ENCODE measurements at places on chromosomes 12 and 14. TPM values are rescaled to one million over a fixed set of nuclear protein-coding genes. Genes with fewer than 3 reads are reported as not detected.

DNA sequence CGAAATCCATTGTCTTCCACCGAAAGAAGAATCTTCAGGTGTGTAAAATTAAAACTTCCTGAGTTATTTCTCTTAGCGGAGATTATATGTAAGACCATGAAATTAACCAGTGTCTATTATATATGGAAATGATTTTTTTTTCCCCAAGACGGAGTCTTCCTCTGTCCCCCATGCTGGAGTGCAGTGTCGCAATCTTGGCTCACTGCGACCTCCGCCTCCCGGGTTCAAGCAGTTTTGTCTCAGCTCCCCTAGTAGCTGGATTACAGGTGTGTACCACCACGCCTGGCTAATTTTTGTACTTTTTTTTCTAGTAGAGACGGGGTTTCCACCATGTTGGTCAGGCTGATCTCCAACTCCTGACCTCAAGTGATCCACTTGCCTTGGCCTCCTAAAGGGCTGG lies 2.8 kb downstream of the RAN start:
- no peak overlapping the region for H3K27ac ChIP-seq
- no peak overlapping the region for H3K4me3 ChIP-seq
- H3K27me3 ChIP-seq, result no peaks in the 10 kb centered on the region
- peaks cover 20% of the 10 kb centered on the region for H3K4me1 ChIP-seq

DNA sequence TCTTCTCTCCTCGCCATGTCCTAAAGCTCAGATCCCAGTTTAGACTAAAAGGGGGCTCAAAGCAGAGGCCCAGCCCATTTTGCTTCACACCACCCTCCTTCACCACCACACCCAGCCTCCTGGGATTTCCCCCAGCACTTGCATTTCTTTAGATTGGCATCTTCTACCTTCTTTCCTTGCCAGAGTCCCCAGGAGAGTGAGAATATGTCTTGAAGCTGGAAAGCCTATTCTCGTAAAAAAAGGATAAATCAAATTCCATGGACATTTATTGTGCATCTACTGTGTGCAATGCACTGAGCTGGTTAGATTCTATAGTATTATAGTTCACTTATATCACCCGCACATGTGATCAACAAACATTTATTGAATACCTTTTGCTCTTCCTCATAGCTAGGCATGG lies 10.2 kb downstream of the FBXW8 start:
- H3K27ac ChIP-seq, result no peak overlapping the region
- no peak overlapping the region for H3K4me3 ChIP-seq
- no peaks in the 10 kb centered on the region for H3K27me3 ChIP-seq

DNA sequence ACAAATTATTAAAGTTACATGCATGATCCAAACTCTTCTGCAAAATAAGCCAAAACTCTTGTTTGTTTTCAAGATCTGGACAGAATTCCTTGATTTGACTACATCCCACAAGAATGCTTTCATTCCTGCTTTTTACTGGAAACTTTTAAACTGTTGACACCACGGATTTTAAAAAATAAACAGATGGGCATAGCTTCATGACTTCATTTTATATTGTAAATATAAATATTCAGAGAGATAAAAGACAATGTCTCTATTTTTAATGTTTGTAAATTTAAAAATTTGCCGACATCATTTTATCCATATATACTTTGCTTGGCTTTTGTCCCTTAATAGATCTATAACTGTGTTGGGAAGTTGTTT lies 134.3 kb upstream of the DCN start:
- H3K4me3 ChIP-seq, result no peak overlapping the region
- no peak for DNase-seq
- H3K27me3 ChIP-seq, result no peaks in the 10 kb centered on the region

GRCh38 chr14:21833836-21834235 lies 160.2 kb upstream of the OR4E1 start:
- no peak for DNase-seq
- H3K36me3 ChIP-seq, result no peaks in the 10 kb centered on the region
- H3K27me3 ChIP-seq, result peaks cover 12% of the 10 kb centered on the region
- H3K4me1 ChIP-seq, result no peaks in the 10 kb centered on the region

GRCh38 chr12:74144396-74144795 lies 393.2 kb upstream of the ATXN7L3B start:
- no peak overlapping the region for H3K4me3 ChIP-seq
- no peaks in the 10 kb centered on the region for H3K27me3 ChIP-seq
- no peaks in the 10 kb centered on the region for H3K36me3 ChIP-seq
- DNase-seq, result no peak

GRCh38 chr14:90579816-90580215 lies 183.0 kb downstream of the CALM1 start:
- H3K27ac ChIP-seq, result no peak overlapping the region
- no peaks in the 10 kb centered on the region for H3K27me3 ChIP-seq
- no peak for DNase-seq
- no peaks in the 10 kb centered on the region for H3K36me3 ChIP-seq
- no peak overlapping the region for H3K4me3 ChIP-seq
- peaks cover 5% of the 10 kb centered on the region for H3K4me1 ChIP-seq

GRCh38 chr12:25825446-25825845 lies 133.0 kb upstream of the RASSF8 start:
- no peak overlapping the region for H3K4me3 ChIP-seq
- H3K4me1 ChIP-seq, result peaks cover 4% of the 10 kb centered on the region
- no peaks in the 10 kb centered on the region for H3K27me3 ChIP-seq
- H3K27ac ChIP-seq, result no peak overlapping the region

DNA sequence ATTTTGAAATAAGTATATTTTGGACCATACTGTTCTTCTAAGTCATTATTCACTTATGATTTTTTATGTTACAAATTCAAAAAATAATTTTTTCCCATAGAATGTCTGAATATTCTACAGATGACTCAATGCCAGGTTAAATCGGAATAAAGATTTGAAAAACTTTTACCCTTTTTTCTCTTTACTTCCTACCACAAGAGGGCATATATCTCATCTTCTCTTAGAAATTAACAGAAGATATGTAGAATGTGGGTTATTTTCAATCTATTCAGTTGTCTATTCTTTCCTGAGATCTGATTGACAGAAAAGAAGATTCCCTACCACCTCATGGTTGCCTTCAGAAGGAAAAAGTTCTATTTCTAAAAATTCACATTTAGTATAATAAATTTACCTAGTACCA lies 53.0 kb upstream of the KITLG start:
- no peaks in the 10 kb centered on the region for H3K27me3 ChIP-seq
- H3K36me3 ChIP-seq, result no peaks in the 10 kb centered on the region
- H3K4me3 ChIP-seq, result no peak overlapping the region
- no peak for DNase-seq

GRCh38 chr14:77973246-77973645 lies 173.3 kb downstream of the ADCK1 start:
- no peaks in the 10 kb centered on the region for H3K4me1 ChIP-seq
- no peaks in the 10 kb centered on the region for H3K27me3 ChIP-seq
- no peak overlapping the region for H3K27ac ChIP-seq
- no peak for DNase-seq

GRCh38 chr14:50778721-50779483 lies 52.1 kb downstream of the NIN start:
- DNase-seq, result no peak
- no peaks in the 10 kb centered on the region for H3K36me3 ChIP-seq
- no peak overlapping the region for H3K4me3 ChIP-seq
- peaks cover 3% of the 10 kb centered on the region for H3K4me1 ChIP-seq
- H3K27me3 ChIP-seq, result no peaks in the 10 kb centered on the region

DNA sequence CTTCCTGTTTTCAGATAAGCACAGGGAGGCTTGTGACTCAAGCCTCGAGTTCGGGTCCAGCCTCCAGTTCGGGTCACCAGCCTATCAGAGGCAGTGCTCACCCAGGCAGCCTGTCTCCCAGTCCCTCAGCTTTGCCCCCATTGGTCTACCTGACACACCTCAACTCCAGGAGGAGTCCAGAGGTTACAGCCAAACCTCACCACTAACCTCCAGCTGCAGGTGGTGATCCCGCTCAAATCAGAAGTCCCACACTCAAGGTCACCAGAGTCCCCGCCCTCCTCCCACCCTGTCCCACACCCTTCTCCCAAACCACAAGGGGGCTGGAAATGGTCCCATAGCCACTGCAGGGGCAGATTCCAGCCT lies 42.1 kb downstream of the KDM2B start:
- no peak overlapping the region for H3K27ac ChIP-seq
- H3K36me3 ChIP-seq, result no peaks in the 10 kb centered on the region
- H3K27me3 ChIP-seq, result no peaks in the 10 kb centered on the region
- no peak overlapping the region for H3K4me3 ChIP-seq
- DNase-seq, result peak; percentile 38

- no peak for DNase-seq
- peak overlapping the region; percentile 44 for H3K27ac ChIP-seq
- no peak overlapping the region for H3K4me3 ChIP-seq
- no peaks in the 10 kb centered on the region for H3K27me3 ChIP-seq
- no peaks in the 10 kb centered on the region for H3K4me1 ChIP-seq
Measured at GRCh38 chr12:6442836-6443235, 1.9 kb upstream of the CD27 start.

DNA sequence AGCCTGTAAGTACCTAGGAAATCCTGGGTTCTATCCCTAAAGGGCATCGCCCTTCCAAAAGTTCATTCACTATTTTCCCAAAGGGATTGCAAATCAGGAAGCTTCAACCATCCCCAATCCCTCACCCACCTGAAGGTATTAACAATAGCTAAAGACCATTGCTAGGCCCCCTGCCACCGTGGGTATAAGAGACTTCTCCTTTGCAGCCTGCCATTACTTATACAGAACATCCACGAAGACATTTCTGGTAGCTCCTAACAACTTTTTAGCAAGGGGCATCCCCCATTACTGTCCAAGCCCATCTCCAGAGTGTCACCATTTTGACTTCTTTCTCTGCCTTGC lies 384 bp upstream of the SMUG1 start:
- H3K4me1 ChIP-seq, result no peaks in the 10 kb centered on the region
- no peak for DNase-seq
- H3K27ac ChIP-seq, result no peak overlapping the region
- no peaks in the 10 kb centered on the region for H3K36me3 ChIP-seq
- peaks cover 37% of the 10 kb centered on the region for H3K27me3 ChIP-seq

- H3K27me3 ChIP-seq, result no peaks in the 10 kb centered on the region
- H3K4me1 ChIP-seq, result peaks cover 8% of the 10 kb centered on the region
- H3K36me3 ChIP-seq, result no peaks in the 10 kb centered on the region
- no peak for DNase-seq
- H3K27ac ChIP-seq, result no peak overlapping the region
- no peak overlapping the region for H3K4me3 ChIP-seq
Measured at GRCh38 chr14:71753976-71754375, 178.3 kb upstream of the RGS6 start.

DNA sequence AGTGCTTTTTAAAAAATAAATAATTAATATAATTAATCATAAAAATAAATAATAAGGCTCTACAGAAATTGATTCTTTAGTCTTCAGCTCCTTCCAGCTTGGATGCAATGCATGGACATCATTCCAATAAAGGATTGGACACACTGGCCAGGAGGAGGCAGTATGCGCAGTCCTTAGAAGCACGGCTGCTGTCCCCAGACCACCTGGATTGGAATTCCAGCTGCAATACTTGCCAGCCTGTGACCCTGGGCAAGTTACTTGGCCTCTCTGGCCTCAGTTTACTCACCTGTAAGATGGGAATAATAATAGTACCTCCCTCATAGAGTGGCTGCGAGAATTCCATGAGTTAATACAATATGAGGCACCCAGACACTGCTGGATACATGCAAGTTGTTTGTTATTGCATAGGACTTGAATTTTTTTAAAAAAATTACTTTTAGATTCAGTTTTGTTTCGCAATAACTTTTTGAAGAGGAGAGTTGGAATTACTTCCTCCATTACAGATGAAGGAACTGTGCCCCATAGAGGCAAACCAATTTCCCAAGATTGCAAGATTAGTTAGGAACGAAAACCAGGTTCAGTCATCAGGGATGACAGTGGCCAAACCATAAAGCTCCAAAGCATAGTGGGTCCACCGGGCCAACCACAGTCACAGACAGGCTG lies 12.2 kb downstream of the RPH3A start:
- peaks cover 39% of the 10 kb centered on the region for H3K27me3 ChIP-seq
- H3K36me3 ChIP-seq, result no peaks in the 10 kb centered on the region
- no peak overlapping the region for H3K4me3 ChIP-seq
- H3K27ac ChIP-seq, result no peak overlapping the region

DNA sequence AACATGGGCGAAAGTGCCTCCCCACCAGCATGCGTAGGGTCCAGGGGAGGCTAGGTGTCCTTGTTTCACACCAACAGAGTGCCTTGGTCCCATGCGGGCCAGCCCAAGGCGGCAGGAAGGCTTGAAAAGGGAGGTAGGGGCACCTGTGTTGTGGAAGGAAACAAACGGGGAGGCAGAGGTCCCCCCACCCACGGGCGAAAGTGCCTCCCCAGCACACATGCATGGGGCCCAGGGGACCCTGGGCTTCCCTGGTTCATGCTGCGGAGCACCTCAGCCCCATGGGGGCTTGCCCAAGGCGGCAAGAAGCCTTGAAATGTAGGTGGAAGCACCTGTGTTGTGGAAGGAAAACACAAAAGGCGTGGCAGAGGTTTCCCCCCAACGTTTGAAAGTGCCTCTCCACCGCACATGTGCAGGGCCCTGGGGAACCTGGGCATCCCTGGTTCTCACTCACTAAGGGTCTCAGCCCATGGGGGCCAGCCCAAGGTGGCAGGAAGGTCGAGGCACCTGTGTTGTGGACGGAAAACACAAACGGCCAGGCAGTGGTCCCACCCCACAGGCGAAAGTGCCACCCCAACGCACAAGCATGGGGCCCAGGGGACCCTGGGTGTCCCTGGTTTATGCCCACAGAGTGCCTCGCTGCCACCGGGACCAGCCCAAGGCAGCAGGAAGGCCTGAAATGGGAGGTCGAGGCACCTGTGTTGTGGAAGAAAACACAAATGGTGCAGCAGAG lies 374.7 kb downstream of the ALG10 start:
- no peaks in the 10 kb centered on the region for H3K36me3 ChIP-seq
- no peak overlapping the region for H3K27ac ChIP-seq
- DNase-seq, result peak; percentile 2
- no peaks in the 10 kb centered on the region for H3K4me1 ChIP-seq

GRCh38 chr12:107973950-107974349 lies 155.1 kb upstream of the WSCD2 start:
- no peak overlapping the region for H3K4me3 ChIP-seq
- no peaks in the 10 kb centered on the region for H3K4me1 ChIP-seq
- H3K36me3 ChIP-seq, result no peaks in the 10 kb centered on the region
- DNase-seq, result no peak

DNA sequence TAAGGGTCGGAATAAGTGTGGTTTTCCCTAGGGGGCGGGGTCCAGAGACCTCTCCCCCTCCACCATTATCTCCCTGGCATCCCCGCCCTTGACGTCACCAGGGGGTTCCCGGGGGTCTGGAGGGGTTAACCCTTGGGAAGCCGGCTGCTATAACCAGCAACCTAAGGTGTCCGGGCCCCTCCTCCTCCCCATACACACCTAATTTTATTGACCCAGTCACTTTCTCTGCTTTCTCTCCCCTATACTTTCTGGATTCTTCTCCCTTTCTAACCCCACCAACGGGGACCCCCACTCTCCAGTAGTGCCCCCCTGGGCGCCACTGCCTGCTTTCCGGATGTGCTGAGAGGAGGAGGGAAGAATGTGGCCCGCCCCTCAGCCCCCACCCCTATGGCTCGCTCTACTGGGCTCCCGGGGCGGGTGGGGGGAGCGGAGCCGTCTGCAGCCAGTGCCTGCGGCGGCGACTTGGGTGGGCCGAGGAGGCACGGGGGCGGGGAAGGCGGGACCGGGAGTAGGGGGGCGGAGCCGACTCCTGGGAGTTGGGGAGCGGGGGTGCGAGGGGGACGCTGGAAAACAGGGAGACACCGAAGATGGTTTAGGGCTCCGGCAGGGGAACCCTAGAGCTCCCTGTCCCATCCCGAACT lies 1.8 kb downstream of the GLI1 start:
- peaks cover 23% of the 10 kb centered on the region for H3K27me3 ChIP-seq
- H3K4me3 ChIP-seq, result peak overlapping the region; percentile 56
- peaks cover 19% of the 10 kb centered on the region for H3K4me1 ChIP-seq
- peak overlapping the region; percentile 87 for H3K27ac ChIP-seq

Gene DNAJC22
- 38.9 TPM for total RNA-seq

Gene MYF5
- total RNA-seq, result not detected

Gene ASPG
- 4.4 TPM for total RNA-seq

Gene ARMH4
- total RNA-seq, result 2.8 TPM

Gene SYNDIG1L
- 0.32 TPM for total RNA-seq

Gene FOXA1
- total RNA-seq, result 157 TPM

Gene KERA
- total RNA-seq, result not detected

Gene TMEM30B
- 72.9 TPM for total RNA-seq

Gene B4GALNT3
- 49.8 TPM for total RNA-seq
